ENCODE measurements at places on chromosomes 3 and 15.

DNA sequence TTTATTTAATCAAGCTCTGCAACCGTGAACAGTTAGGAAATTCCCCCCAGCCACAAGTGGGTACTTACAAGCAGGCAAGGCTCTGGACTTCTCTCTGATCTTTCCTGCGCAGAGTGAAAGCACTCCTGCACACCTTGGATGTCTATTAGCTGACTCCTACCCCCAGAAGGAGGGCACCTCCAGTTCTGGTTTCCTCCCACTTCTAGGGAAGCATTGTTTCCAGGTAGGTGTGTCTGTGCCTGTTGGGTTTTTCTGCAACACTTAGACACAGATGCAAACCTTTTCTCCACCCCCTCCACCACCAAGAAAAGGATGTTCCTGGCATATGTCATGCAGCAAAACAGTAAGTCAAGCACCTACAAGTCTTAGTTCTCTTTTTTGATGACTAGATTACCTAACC lies at the start of gene ZBED2:
ZBED2 (minus strand) TSS at position 115 of the 400 bp plus-strand sequence. CDS start 1,145 bp downstream, outside the sequence.
- no peak for DNase-seq

- no peak for DNase-seq
Measured at GRCh38 chr3:129046037-129046731, 14.4 kb upstream of the GP9 start.

DNA sequence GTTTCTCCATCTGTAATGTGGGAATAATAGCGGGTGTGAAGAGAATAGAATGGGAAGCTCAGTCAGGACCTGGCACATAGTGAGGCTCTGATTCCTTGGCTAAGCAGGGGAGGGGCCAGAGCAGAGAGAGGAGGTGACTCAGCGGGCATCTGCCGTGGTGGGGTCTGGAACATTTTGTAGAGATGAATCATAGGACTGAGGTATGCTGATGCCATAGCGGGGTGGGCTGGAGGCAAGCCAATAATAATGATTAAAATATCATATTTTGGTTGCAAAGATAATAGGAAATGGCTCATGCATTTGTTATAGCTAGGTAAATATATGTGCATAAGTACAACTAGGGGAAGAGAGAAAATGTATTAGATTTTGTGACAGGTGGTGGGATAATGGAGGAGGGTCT lies 11.2 kb downstream of the TGM4 start:
- DNase-seq, result no peak

- no peak for DNase-seq
Measured at GRCh38 chr3:88133711-88134263, 16.0 kb upstream of the C3orf38 start.

GRCh38 chr3:16400106-16400931 lies 113.2 kb downstream of the RFTN1 start:
- DNase-seq, result no peak

DNA sequence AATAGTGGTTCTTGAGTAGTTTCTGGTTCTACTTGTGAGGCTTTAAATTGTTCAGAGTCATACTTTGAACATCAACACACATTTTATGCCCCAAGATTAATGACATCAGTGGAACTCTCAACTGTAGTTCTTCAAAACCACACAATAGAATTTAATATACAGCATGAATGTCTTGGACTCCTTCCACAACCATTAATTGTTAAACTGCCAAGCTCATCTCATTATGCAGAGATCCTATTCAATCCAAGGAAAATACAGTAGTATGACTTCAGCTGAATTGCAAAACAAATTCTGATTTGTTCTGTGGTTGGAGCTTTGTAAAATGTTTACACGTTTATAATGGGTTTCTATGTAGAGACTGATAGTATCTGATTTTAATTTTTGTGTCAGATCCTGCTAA lies 199.2 kb upstream of the SLC2A2 start:
- DNase-seq, result no peak

DNA sequence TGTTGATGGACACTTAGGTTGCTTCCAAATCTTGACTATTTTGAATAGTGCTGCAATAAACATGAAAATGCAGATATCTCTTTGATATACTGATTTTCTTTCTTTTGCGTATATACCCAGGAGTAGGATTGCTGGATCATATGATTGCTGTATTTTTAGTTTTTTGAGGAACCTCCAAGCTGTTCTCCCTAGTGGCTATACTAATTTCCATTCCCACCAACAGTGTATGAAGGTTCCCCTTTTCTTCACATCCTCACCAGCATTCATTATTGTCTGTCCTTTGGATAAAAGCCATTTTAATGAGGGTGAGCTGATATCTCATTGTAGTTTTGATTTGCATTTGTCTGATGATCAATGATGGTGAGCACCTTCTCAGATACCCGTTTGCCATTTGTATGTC lies 12.5 kb downstream of the PATL2 start:
- no peak for DNase-seq

DNA sequence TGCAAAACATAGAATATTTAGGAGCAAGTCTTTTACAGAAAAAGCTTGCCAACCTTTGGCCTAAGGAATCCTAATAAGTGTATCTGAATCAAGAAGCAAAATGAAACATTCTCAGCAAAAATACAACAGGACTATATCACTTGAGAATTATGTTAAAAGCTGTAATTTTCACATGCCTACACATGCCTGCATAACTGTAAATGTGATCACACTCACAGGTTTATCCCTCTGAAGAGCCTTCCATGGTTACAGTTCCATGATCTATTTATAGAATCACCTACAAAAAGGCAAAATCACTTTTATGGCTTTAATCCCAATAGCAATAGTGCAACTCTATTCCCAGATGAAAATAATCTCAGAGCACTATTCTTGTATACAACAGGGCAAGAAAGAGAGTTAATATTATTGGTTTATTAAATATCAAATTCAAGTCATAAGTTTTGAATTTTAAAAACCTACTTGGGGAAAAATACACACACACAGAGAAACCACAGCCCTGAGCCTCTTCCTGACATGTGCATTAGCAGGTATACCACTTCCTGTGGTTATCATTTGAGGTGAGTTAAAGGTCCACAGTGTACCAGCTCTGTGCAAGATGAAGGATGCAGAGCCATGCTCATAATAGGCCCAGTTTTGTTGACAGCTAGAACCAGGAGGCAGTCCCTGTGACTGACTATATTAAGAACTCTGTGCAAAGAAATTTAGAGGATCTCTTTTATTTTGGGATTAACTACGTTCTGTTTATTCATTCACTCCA lies 252.5 kb upstream of the TGFBR2 start:
- no peak for DNase-seq

GRCh38 chr3:19046440-19046839 lies 101.9 kb upstream of the KCNH8 start:
- no peak for DNase-seq

DNA sequence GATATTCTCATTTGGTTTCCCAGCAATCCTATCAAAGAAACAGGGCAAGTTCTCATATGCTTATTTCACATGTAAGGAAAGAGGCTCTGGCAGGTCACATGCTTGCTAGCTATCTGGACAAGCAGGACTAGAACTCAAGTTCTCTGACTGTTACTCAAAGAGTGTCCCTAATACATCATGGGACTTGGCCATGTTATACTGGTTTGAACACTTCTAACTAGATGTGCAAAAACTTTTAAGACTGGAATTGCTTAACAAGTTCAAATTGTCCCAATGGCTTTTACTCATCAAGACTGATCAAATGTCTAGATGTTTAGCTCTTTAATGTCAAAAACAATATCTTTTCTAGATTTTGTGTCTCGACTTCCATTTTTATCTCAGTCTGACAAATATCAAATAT lies 6.8 kb downstream of the GATM start:
- DNase-seq, result no peak

- no peak for DNase-seq
Measured at GRCh38 chr3:178297199-178297598, 239.0 kb upstream of the KCNMB2 start.

DNA sequence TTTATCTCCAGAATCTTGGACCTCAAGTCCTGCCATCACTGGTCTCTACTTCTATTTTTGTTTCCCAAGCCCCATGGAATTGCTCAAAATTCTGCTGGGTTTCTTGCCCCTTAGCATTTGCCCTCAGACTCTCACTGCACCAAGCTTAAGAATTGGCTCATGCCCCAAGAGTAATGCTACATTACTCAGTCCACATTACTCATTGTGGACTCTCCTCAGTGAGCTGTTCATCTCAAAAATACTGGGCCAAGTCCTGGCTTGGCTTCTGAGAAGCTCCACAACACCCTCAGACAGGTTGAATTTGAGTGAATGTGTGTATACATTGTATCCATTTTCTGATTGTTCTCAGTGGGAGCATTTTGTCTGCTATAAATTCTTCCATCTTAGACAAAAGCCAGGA lies 364.4 kb upstream of the ARHGEF26 start:
- no peak for DNase-seq

DNA sequence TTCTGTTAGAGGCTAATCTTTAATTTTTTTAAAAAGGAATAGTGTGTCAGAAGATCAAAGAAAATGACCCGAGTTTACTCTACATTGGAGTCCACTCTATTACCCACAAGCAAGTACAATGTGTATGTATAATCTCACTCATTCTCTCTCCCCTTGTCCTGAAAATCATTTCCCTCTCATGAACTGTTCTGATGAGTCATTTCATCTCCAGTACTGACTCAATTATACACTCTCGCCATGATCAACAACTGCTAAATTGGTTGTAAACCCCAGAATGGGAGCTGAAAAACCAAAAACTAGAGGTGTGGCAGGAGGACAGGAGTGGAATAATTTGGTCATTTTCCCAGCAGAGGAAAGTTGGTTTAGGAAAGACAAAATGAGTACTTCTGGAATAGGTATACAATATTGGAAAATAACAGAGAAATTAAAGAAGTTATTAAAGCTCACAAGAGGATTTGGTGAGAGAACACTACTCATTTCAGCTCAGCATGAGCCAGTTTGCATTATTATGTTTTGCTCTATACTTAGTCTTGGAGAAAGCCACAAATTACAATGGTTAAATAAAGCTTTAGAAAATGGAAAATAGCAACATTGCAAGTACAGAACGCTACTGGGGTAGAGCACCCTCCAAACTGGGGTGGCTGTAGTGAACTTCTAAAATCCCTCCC lies 144.3 kb upstream of the PFN2 start:
- DNase-seq, result no peak

- no peak for DNase-seq
Measured at GRCh38 chr3:165744025-165744424, 93.2 kb downstream of the BCHE start.

DNA sequence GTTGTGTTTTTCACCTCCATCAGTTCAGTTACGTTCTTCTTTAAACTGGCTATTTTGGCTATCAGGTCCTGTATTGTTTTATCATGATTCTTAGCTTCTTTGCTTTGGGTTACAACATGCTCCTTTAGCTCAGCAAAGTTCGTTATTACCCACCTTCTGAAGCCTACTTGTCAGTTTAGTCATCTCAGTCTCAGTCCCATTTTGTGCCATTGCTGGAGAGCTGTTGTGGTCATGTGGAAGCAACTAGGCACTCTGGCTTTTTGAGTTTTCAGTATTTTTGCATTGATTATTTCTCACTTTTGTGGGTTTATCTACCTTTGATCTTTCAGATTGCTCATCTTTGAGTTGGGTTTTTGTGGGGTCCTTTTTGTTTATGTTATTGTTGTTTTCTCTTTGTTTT lies 151.3 kb downstream of the CFAP20DC start:
- no peak for DNase-seq

GRCh38 chr3:157494581-157495281 lies 8.5 kb downstream of the VEPH1 start:
- DNase-seq, result no peak

- no peak for DNase-seq
Measured at GRCh38 chr15:39564972-39565665, 15.8 kb upstream of the THBS1 start.

DNA sequence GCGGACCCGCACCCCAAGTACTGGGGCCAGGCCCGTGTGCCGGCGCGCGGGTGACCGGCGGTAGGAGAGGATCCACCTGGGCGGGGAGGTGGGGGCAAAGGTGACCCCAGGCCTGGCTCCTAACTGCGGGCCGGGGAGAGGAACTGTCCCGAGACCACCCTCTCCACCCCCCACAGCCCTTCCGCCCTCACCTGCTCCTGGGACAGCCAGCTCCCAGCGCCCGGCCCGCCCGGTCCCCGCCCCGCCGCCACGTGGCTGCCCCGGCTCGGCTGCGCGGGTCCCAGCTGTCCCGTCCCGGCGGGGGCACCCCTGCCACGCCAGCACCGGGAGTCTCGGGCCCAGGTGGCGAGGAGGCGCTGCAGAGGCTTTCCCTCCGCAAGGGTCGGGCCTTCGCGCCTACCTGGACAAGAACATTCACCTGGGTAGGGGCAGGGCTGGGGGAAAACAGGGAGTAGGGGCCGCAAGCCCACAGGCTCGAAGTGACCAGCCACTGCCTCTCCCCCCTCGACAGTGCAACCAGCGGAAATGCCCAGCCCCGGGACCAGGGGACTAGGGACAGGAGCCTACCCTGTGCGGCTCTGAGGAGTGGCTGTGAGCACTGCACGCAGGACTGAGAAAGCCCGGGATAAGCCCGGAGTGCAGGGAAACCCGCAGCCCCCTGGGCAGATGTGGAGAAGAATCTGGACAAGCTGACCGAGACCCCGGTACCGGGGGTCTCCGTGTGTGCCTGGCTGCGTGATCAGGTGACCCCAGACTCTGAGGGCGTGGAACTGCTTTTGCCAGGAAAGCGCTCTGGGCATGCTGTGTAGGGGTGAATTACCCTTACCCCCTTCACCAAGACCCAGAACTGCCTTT lies at the start of gene SLC12A8:
SLC12A8 (minus strand) TSS at position 240 of the 855 bp plus-strand sequence. CDS start 1,399 bp downstream, outside the sequence.
- no peak for DNase-seq

DNA sequence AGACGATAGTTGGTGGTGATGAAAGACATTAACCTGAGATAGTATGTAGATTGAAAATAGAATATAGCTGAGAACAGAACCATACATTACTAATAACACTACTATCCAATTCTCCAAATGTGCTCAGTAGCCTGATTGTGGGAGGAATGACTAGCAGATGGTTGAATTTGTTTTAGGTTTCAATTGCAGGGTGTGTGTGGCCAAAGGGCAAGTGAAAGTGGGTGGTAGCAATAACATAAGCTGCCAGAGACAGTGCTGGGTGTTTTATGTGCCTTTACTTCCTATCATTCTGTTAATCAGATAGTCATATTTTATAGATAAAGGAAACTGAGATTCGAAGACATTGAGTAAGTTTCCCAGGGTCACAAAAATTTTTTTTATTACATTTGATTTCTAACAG lies 249.5 kb upstream of the ARL6 start:
- DNase-seq, result no peak

DNA sequence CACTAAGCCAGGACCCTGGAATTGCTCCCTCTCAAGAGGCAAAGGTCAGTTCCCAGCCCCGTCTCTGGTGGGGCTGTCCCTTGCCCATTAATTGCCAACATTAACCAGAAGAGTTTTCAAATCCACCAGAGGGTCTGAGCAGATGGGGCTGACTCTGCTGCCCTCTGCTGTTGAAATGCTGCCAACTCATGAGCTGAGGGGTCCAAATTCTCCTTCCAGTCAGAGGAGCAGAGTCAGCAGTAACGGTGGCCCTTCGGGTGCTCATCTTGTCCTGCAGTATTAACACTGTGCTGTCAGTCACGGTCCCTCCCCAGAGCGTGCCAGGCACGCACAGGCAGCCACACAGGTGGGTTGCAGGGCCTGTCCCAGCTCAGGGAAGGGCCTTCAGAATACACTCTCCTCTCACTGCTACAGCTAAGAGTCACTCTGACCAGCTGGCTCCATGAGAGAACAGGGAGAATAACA lies 10.7 kb upstream of the SPTBN5 start:
- DNase-seq, result peak; percentile 28
